T-helper 2 cell treated with Interferon-gamma antibody and Interleukin-4, amounts not matched to agents 5 μg/mL and 100 μg/mL, for 36 hours (primary cell): ENCODE measurements at places on chromosomes 1 and 21.

DNA sequence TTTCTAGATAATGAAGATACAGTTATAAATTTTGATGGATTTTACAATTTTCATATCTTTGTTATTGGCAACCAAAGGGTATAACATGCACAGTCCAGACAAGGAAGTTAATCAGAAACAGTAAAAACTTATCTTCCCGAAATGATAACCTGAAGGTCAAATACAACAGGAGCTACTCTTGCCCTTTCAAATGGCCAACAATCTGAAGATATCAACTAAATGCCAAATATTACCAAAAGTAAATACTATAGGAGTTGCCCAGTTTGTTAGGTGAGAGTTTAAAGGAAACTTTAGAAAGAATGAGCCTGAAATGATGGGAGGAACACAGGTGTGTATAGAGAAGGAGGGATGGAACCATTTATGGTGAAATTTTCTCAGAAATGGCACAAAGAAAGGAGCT, 153.2 kb downstream of the RGS7 start:
- DNase-seq, result no peak

DNA sequence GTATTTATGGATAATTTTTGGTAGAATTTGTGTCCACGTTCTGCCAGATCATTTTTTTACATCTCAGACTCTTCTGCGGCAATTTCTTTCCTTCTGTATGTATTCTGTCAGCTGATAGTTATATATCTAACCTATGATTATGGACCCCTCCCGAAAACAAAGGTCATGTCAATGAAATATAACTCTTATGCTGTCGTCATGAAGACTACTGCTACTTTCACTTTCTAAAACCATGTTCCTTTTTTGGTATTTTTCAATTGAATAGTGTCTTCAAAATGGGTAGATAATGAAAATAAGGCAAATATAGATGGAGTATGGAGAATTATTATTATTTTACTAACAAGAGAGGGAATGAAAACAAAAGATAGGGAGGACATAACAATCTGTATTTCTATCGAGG, 3.2 kb downstream of the ANGPTL1 start:
- no peak for DNase-seq

- no peak for DNase-seq
Measured at GRCh38 chr1:157992833-157993146, 655 bp upstream of the KIRREL1 start.

DNA sequence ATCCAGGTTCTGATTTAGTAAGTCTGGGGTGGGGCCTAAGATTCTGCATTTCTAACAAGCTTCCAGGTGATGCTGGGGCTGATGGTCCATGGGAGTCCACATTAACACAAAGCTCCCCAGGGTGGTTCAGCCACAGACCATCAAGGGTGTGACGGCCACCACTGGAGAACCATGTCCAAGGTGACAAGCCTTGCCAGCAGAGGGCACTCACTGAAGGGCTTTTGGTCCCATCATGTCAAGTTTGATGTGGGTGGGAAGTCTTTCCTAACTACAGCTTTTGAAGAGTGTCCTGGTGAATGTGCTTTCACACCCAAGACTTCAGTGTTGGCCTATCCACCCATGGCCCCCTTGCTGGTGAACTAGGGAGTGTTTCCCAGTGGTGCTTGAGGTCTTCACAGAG, 67.1 kb downstream of the UBE2T start:
- DNase-seq, result peak; percentile 35

- no peak for DNase-seq
Measured at GRCh38 chr1:30950053-30950452, 41.5 kb upstream of the SDC3 start.

DNA sequence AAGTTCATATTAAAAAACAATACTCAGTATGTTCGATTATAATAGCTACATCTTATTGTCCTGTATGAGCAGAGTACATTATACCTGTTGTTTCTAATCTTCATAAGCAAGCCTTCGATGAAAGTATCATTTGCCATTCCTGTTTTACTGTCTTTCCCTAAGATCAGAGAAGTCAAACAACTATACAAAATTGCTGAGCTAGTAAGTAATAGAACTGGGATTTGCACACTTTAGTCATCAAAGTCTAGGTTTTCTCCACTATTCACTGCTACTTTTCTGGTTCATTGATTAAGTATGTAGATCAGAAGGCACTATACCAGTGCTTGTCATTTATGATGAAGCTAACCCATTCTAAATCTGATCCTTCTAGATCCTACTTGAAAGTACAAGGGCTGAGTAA, 108.9 kb downstream of the NR5A2 start:
- no peak for DNase-seq

DNA sequence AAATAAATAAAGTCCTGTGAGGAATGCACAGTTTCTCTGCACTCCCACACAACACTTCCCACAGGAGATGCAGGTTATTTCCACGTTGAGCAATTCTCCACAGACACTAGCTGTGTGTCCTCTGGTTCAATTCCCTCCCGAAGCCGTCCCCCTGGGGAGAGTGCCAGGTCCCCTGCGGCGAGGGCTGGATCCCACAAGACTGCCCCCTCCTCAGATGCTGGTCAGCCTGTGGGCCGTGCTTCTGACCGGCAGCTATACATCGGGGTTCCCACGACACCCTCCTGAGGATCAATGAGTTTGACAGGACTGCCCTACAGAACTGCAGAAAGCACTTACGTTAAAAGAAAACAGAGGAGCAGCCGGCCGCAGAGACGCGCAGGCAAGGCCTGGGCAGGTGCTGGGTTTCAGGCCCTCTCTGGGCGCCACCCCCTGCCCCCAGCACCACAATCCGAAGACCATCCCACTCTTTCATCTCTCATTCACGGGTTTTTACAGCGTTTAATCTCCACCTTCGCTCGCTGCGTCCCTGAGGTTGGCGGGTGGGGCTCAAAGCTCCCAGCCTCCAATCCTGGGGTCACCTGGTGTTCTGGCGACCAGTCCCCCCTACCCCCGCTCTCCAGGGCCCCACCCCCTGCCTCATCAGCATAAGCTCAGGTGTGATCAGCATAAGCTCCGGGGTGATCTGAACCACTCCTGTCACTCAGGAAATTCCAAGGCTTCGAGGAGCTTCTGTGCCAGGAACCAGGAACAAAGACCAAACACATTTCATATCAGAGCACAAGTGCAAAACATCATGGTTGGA, 9.3 kb downstream of the SLC35E2B start:
- DNase-seq, result no peak

DNA sequence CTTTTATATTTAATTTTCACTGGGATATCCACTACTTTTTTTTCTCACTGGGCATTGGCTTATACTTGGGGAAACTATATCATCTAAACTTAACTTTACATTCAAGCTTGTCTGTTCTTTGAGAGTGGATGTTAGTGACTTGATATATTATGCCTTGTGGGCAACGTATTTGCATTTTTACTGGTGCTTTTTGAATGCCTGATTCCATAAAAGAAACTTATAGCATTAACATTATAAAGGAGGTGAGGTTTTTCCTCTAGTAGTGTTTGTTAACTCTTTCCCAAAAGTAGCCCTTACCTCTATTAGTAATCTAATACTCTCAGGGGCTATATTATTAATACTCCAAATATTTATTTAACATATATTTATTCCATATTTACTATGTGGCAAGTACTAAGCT, 416.5 kb downstream of the PLA2G4A start:
- no peak for DNase-seq

DNA sequence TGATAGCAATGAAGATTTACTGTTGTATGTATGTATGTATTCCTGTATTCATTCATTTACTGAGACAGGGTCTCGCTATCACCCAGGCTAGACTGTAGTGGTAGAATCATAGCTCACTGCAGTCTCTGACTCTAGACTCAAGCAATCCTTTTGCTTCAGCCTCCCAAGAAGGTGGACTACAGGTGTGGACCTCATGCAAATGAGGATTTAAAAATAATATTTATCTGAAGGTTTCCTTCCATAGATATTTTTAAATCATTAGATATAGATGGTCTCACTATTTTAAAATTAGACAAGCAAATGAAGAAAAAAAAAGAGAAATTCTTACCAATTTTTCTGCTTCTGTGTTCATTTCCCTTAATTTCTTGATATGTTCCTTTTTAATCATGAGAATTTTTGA, 27.0 kb downstream of the MIXL1 start:
- no peak for DNase-seq

GRCh38 chr21:26397545-26397944, 175.5 kb downstream of the CYYR1 start:
- DNase-seq, result no peak

GRCh38 chr1:17472814-17473213, 33.3 kb upstream of the RCC2 start:
- no peak for DNase-seq
